Activated naive CD4-positive, alpha-beta T cell treated with anti-CD3 and anti-CD28 coated beads, Interleukin-2, amount 50 U/mL, for 16 hours (primary cell): ENCODE measurements at places on chromosomes 4 and X.

GRCh38 chrX:138754861-138755260 is 43.3 kb upstream of the FGF13 start:
- no peak for DNase-seq

DNA sequence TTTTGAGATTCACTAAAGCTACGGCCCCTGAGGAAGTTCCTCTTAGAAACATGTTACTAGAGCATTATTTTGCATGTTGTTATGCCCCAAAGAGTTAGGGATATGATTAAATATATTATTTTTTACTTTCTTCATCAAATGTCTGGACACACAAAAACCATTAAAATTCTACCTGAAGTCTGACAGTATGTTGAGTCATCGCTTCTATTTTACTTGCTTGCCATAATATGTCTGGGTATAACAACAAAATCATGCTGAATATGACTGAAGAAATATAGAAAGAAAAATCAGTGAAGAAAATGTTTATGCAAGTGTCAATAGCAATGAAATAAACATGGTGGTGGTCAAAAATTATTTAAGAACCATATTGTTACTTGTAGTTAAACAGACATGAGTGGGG is 1818.5 kb upstream of the ADGRL3 start:
- DNase-seq = no peak

GRCh38 chrX:30150196-30150895 is 65.0 kb upstream of the MAGEB2 start:
- DNase-seq = no peak

- DNase-seq = no peak
Observed at GRCh38 chr4:6986072-6986780, 56.9 kb upstream of the TADA2B start.

GRCh38 chr4:140237616-140238350 is 83.8 kb upstream of the MAML3 start:
- no peak for DNase-seq

DNA sequence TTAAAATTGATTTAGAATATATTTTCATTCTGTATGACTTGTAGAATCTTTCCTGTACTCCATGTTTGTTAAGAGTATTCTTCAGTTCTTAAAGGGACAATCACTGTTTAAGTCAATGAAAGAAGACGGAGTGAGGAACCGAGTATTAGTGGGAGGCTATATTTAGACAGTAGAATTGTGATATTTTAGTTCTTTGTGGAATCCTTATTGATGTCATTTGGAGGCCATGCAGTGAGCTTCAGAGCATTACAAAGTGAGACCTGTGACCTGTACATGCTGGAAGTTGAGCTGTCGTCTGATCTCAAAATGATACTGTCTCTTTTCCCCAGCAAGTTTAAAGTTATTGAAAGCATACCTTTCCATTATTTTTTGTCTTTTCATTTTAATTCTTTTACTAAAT is 394.7 kb downstream of the GALNTL6 start:
- no peak for DNase-seq

GRCh38 chr4:15558561-15558960 is 88.9 kb downstream of the CC2D2A start:
- DNase-seq = no peak

DNA sequence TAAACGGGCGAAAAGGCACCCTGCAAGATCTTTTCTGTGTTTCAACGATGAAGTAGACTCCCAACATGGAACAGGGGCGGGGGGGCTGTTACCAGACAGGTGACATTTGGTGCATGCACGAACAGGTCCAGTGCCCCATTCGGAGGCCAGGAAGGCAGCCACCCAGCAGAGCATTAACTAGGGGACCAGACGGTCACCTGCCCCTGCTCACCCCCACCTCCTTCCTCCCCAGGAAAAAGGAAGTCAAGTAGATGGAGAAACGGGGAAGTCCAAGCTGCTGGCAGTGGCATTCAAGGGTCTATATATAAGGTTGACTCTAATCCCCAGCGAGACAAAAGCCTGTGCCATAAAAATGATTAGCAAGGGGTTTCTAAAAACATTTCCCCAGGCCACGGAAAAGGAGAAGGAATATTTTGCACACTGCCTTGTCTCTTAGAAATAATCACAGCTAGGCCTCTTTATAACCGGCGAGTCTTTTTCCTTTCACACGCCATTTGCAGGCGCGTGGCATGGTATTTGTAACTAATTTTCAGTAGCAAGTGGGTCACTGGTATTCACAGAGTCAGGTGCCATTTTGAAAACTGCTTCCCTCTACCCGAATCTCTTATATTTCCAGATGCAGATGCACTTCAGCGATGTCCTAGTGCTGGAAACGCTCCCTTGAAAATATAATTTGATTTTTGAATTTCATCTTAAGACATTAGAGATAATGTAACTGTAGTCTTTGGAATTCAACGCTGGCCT is 1.2 kb upstream of the TMSB4X start:
- peak; percentile 57 for DNase-seq

DNA sequence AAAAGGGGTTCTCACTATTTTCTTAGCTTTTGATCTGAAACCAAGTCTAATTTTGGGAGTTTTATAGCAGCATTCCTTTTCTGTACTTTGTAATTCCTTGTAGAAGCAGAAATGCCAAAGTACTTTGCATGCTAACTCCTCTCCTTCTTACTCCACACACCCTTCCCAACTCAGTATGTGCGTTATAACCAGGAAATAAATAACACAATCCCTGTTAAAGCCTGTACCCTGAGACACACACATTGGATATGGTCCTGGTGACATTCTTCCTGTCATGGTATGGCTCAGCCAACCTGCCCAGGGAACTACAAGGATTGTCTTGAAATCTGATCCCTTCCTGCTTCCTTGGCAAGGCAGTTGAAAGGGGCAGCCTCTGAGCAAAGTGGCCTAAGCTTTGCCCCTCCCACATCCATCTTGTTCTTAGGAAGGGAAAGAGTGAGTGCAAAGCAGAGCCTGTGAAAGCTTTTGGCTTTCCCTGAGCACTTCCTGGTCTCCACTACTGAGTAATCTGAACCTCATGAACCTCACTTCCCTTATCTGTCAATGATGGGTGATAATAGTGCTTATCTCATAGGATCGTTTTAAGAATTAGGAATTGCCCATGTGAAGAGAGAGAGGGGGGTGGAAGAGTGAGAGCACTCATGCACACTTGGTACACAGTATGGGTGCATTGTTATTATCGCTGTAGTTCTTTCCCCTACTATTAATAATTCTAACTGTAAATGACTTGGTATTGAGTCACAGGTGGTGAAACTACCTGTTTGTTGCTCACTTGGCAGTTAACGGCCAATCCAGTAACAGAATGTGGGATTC is 109.3 kb downstream of the AFF2 start:
- no peak for DNase-seq

GRCh38 chr4:168628251-168628650 is 131.4 kb downstream of the PALLD start:
- no peak for DNase-seq

DNA sequence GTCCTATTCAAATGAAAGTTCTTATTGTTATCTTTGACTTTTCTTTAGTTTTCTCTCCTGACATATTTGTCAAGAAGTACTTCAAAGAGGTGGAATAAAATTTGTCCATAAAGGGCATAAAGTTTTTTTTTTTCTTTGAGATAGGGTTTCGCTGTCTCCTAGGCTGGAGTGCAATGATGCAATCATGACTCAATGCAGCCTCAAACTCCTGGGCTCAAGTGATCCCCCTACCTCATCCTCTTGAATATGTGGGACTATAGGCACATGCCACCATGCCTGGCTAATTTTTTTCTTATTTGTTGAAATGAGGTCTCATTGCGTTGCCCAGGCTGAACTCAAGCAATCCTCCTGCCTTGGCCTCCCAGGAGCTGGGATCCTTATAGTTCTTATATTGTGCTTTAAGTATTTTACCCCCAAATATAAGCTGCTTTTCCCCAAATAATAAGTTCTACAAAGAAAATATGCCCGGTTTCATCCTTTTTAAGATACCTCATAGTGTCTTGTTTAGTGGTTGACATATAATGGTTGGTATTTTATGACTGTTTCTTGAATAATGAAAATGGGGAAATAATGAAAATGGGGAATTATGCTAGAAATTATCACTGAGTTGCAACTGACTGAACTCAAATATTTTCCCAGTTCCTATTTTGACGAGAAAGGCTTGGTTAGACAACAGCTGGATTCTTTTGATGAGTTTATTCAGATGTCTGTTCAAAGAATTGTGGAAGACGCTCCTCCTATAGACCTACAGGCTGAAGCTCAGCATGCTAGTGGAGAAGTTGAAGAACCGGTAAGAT is 11.6 kb downstream of the POLR2B start:
- DNase-seq = no peak

DNA sequence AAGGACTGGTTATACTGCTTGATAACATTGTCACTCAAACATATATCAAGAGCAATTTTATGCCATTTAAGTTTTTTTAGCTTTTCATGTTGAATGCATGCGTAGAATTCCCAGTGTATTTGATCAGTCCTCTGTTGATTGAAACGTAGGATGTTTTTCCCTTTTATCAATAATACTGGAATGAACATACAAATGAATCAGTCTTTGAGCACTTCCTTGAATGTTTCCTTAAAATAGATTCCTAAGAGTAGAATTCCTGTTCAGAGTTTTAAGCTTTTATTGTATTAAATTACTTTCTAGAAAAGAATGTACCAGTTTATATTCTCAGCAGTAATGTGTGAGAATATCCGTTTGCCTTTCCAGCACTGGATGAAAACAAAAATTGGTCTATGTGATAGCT is 37.8 kb downstream of the ADD1 start:
- DNase-seq = no peak

- no peak for DNase-seq
Observed at GRCh38 chr4:141469392-141469791, 167.0 kb upstream of the IL15 start.

DNA sequence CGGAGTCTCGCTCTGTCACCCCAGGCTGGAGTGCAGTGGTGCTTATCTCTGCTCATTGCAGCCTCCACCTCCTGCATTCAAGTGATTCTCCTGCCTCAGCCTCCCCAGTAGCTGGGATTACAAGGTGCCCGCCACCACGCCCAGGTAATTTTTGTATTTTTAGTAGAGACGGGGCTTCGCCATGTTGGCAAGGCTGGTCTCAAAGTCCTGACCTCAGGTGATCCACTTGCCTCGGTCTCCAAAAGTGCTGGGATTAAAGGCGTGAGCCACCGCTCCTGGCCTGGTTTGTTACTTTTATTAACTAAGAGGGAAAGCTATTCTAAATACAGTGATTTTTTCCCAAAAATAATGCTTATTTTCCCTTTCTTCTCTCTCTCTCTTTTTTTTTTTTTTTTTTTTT is 866 bp upstream of the CENPE start:
- no peak for DNase-seq

GRCh38 chr4:86060341-86060740 is 299.5 kb downstream of the MAPK10 start:
- DNase-seq = no peak

GRCh38 chrX:65667503-65668376 is at the start of gene MSN:
TSS of gene MSN (plus strand) at chrX:65667654. CDS start at chrX:65667842, 188 bp downstream.
- DNase-seq = peak; percentile 76

DNA sequence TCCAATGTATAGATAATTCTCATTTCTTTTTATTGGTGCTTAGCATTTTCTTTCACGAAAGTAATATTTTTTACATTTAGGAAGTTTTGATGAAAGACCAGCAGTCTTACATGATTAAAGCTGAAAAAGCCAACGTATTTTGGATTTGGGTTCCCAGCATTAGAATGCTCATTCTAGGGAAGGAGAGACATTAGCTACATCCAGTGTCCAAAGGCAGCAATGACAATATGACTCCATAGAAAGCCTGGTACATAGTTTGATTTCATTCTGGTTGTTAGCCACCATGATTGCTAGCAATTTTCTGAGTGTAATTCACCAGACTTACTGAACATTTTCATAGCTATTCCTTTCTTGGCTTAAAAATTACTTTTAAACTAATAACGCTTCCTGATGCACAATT is 1397.5 kb downstream of the PCDH7 start:
- no peak for DNase-seq

DNA sequence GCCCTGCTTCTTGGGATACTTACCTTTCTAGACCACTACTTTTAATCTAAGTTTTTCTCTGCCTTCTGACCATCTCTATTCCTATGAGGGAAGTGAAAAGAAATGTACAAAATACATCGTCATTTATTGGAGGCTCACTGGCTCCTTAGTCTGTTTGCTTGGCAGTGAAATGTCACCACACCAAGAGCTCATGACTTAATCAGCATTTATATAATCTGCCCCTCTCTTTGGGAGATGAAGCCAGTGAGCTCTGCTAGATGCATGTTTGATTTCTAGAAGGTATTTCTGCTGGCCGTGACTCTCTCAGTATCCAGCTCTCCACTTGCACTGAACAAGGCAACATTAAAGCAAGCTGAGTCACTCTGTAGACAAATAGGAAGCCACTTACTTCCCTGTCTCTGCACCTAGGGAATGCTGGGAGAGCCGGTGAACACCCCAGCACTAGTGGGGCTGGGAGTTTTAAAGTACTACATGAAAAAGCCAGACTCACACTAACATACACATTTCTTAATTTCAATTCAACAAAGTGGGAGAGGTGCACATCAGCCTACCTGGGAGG is 79.1 kb downstream of the MID1IP1 start:
- DNase-seq = no peak

DNA sequence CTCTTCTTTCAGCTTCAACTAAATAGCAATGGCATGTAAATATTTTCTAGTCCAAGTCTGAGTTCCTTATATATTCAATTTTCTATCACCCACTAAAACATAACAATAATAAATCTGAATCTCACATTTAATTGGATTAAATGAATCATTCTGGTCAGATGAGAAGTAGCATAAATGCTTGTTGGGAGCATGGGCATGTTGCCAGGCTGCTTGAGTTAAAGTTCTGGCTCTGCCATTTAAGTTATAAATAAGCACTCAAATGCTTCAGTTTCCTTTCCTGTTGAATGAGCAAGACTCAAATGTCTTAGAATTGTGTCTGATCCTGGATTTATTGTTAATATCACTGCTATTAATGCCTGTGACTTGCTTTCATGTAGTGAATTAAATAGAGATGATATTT is 496.3 kb downstream of the STPG2 start:
- no peak for DNase-seq

DNA sequence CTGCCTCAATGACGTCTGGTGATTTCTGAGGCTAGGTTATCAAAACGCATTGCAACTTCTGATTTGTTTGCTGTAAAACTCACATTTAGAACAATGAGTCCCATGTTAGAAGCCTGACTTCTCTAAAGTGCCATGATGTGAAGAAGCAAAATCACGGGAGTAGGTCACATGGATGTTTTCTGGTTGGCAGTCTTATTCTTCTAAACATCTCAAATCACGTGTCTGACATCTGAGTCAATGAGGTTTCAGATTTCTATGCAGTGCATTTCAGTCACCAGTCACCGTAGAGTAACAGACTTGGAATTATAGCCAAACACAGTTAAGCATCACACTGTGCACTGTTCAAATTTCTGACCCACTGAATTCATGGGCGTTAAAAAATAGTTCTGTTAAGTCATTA is 482.1 kb downstream of the TMA16 start:
- DNase-seq = no peak
